ENCODE measurements at places on chromosomes 7 and 10.

DNA sequence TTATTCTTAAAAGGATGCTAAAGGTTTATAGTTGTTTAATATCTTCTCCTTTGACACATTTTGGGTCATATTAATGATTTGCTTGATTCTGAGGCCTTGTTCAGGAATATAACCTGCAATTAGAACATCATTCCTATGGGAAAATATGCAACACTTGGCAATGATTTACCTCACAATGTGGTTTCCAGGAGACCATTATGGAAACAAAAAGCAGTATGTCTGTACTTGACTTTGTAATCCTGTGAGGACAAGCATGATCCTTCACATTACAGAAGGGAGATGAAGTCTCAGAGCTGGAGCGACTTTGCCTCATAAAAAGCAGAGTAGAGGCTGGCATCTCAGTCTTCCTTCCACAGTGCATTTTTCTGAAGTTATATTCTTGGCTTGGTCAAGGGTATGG lies 57.0 kb upstream of the CDCA7L start:
- no peak for DNase-seq

GRCh38 chr7:2633538-2634266 lies 1.9 kb downstream of the TTYH3 start:
- peak; percentile 43 for DNase-seq

- DNase-seq = no peak
Observed at GRCh38 chr7:108839076-108839475, 269.4 kb downstream of the DNAJB9 start.

DNA sequence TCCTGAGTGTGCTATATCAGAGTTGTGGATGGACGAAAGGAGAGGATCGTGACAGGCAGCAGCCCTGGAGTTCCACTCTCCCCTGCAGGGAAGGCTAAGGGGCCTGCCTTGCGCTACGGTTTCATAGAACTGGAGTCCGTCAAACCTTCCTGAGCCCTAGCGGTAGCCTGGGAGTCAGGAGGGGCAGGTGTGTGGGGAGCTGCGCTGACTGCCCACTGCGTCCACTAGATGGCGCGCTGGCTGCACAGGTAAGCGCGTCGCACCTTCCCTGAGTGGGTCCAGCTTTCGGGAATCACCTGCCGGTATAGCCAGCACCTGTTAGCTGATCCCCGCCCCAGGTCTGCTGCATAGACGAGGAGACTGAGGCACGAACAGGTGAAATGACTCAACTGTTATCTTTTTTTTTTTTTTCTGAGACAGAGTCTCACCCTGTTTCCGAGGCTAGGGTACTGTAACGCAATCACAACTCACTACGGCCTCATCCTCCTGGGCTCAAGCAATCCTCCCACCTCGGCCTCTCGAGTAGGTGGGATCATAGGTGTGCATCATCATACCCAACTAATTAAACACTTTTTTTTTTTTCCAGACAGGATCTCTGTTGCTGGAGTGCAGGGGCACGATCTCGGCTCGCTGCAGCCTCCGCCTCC lies 20.2 kb upstream of the BAIAP2L1 start:
- DNase-seq = peak; percentile 57

DNA sequence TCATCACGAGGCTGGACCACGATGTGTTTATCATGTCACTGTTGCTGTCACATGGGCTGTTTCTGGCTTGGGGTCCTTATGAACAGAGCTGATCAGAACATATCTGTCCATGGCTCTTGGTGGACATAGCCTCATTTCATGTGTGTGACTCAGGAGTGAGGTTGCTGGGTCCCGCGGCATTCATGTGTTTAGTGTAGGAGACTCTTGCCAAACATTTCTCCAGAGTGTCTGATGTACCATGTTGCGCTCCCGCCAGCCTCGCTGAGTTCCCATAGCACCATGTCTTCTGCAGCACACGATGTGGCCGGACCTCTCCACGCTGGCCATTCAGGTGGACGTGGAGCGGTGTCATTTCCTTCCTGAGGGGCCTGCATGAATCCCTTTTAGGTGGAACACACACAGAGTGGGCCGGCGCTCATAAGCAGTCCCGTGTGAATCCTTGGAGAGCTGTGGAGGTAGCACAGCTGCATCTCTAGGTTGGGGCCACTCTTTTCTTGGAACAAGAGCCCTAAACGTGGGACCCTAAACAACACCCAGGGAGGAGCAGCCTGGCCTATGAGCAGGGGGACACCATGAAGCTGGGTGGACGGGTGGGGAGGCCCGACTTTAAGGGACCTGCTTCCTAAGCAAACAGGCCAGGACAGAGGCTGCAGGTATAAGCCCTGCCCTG lies 134.6 kb downstream of the LHPP start:
- DNase-seq = no peak

Measured in hematopoietic multipotent progenitor cell treated with erythropoietin and hydrocortisone succinate and interleukin-3 and kit ligand, for 6 days (in vitro differentiated cells).